Fibroblast of skin of scalp (primary cell): ENCODE measurements at places on chromosomes 3 and 15.
A peak's percentile ranks its signal among the peaks of the same experiment; 100 is the strongest.

- no peak for DNase-seq
These were observed 5.4 kb upstream of the SEC11A start for GRCh38 chr15:84721371-84721770.

DNA sequence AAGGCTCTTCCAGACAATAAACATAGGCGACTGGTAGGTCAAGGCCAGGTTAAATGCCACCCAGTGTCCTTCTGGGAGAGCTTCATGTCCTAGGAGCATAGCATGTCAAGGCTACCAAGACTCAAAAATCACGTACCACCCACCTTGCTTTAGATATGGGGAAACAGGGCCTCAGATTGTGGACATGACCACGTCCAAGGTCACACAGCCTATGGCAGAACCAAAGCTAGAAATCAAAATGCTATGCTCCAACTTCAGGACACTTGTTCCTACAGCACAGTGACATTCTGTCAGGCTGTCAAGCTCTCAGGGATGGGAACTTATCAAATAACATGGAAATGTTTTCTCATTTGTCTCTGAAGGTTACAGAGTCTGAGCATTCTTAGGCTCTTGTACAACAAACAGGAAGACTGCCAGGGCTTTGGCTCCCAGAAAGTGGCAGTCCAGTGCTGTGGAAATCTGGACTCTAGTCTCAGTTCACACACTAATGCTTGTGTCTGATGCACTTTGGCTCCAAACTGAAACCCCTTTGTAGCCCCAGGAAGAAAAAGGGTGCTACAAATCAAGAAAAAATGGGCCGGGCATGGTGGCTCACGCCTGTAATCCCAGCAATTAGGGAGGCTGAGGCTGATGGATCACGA is 170.4 kb upstream of the LPP start:
- DNase-seq: no peak

DNA sequence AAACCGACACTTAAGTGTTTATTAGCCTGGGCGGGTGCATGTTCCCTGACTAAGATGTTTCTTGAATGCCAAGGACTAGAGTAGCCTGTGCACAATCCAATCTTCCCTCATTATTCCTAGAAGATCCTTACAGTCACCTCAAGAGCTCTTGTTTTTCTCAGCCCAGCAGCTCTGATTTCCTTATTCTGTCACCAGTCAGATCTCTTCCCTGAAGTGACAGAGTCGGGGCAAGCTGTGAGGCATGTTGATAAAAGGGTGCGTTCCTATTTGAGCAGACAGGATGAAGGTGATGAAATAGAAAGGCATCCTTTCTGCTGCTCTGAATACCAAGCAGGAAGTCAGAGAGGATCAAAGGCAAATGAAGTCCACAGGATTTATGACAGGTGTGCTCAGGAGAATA is 125.6 kb upstream of the MCTP2 start:
- DNase-seq: no peak

- DNase-seq: no peak
These were observed 102.5 kb downstream of the PDCD6IP start for GRCh38 chr3:33900809-33901505.

GRCh38 chr15:97144377-97144711 is 813.8 kb downstream of the NR2F2 start:
- DNase-seq: no peak

DNA sequence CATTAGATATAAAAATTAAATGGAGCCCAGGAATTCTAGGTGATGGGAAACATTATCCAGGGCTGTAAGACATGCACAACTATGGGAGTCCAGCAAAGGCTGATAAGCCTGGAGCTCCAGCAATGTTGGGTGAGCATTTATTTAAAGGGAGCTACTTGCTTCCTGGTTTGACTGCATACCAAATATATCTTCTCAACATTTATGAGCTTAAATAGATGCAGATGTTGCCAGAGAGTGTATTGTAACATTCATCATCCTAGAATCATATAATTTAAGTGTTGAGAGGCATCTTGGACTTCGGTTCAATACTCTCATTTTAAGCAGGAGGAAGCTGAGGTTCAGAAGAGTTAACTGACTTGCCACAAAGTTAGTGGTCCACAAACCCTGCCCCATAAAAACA is 12.2 kb upstream of the POLR2M start:
- peak; percentile 81 for DNase-seq

DNA sequence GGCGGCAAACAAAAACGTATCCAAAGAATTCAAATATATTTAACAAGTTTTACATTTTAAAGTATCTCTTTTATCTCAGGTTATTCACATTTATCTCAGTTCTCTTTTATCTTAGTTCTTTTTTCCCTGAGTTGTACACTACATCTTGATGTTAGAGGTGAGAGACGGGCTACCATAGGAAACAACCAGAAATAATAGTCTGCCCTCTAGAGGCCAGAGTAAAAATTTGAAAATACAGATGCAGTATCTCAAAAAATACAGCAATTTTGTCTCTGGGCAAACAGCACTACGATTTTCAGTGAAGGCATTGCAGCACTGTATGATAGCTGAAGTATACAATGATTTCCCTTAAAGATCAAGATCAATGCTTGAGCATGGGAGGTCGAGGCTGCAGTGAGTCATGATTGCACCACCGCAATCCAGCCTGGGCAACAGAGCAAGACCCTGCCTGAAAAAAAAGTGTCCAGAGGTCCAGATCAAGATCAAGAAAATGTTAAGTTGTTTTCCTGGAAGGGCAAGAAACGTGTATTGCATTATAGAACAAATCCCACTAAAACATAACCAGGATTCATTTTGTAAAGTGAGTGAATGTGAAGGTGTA is 82.6 kb upstream of the ATP11B start:
- peak; percentile 26 for DNase-seq

DNA sequence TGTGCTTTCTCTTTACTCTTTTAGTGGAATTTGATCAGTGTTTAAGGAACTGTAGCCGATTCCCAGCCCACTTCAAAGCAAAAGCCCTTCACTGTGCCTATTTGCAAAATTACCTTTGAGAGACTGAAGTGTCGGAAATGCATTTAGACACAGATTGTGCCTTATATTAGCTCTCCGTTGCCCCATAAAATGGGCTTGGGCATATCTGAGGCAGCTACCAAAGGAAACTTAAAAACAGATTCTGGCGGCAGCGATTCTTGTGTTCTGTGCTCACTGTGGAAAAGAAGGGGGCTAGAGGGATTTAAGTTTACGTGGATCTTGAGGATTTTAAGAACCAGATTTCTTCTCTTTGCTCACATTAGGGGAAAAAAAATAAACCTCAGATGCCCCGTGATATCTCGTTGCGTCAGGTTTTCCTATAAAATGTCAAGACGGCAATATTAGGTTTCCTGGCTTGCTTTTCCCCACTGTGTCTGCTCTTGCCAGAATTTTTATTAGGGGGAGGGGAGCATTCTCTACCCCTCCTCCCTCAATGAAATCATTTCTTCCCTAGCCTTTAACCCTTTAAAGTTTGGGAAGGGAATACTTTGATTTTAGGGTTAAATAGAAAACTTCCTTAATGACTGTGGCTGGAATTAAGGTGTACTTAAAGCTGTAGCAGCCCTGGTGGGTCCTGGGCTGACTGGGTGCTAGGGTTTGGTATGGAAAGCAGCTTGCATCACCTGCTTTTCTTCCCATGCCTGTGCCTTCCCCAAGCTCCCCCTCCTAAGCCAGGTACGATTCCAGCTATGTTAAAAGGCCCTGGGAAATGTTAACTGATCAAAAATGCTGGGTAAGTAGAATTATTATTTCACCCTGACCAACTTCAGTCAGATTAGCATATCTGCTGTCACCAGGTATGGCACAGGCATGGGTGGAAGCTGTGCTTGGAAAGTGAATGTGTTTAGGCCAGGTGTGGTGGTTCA is 73.8 kb downstream of the SMAD3 start:
- no peak for DNase-seq

- no peak for DNase-seq
These were observed 40.6 kb downstream of the ILDR1 start for GRCh38 chr3:121981473-121981872.

- DNase-seq: no peak
These were observed 9.1 kb upstream of the DIS3L start for GRCh38 chr15:66284271-66284670.
